ENCODE measurements at places on chromosomes 2 and 18.

- H3K36me3 ChIP-seq: peaks cover 3% of the 10 kb centered on the region
- no peak overlapping the region for H3K27ac ChIP-seq
- no peak for DNase-seq
Observed at GRCh38 chr2:206855585-206856433, 83.5 kb upstream of the CPO start.

DNA sequence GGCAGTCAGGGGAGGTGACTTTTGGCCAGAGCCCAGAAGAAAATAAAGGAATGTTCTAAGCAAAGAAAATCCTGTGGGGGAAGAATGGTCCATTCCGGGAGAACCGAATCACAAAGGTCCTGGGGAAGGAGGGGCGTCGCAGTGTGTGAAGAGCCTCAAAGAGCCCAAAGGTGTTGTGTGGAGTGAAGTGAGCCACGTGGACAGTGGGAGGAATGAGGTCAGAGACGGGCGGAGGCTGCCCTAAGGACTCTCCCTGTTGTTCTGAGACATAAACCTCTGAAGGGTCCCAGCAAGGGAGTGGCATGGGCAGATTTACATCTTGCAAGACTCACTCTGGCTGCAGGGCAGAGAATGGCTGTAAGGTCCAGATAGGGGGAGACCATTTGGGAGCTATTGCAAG lies 91.3 kb upstream of the SEC11C start:
- H3K4me1 ChIP-seq: no peaks in the 10 kb centered on the region
- H3K27ac ChIP-seq: no peak overlapping the region
- DNase-seq: no peak
- H3K4me3 ChIP-seq: no peak overlapping the region

- H3K4me1 ChIP-seq: peaks cover 42% of the 10 kb centered on the region
- H3K27me3 ChIP-seq: no peaks in the 10 kb centered on the region
- no peak overlapping the region for H3K4me3 ChIP-seq
- peaks cover 10% of the 10 kb centered on the region for H3K36me3 ChIP-seq
- DNase-seq: no peak
Observed at GRCh38 chr2:177543007-177543760, 150.6 kb downstream of the AGPS start.

- H3K4me1 ChIP-seq: no peaks in the 10 kb centered on the region
- H3K27ac ChIP-seq: no peak overlapping the region
- no peak for DNase-seq
- peaks cover 2% of the 10 kb centered on the region for H3K27me3 ChIP-seq
- H3K36me3 ChIP-seq: no peaks in the 10 kb centered on the region
Observed at GRCh38 chr18:59514203-59514602, 155.1 kb upstream of the LMAN1 start.

DNA sequence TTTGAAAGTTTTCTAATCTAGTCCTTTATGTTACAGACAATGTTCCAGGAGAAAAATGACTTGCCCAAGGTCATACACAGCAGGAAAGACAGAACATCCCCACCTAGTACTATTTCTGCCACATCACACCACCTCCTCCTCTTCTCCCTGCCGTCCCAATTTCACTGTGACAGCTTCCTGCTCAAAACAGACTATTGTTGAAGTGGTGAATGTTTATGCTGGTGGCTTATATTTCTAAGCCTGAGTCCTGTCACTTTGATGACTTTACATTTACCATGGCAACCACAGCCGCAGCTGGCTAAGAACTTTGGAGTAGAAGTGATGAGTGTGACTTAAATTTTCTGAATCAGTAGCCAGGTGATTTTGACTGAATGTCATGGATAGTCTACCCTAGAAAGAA lies 10.0 kb downstream of the GALNT5 start:
- H3K4me1 ChIP-seq: peaks cover 44% of the 10 kb centered on the region
- peaks cover 2% of the 10 kb centered on the region for H3K27me3 ChIP-seq
- no peaks in the 10 kb centered on the region for H3K36me3 ChIP-seq

DNA sequence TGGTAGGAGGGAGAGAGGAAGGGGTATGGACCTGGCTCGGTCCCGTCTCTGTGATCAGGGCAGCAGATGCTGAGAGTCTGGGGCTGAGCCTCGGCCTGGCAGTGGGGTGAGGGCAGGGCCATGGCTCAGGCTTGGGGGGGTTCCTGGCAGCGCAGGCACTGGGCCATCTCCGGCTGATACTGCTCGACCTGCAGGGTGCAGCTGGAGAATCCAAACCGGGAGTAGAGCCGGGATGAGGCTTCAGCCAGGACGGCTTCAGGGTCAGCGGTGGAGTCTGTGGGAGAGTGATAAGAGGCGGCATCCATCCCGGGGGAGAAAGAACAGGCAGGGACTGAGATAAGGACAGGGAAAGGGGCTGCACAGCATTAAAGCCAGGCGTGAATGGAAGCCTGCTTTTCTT lies 7.7 kb downstream of the SLC30A3 start:
- no peak for DNase-seq
- H3K27me3 ChIP-seq: peaks cover 20% of the 10 kb centered on the region
- H3K27ac ChIP-seq: no peak overlapping the region
- H3K4me3 ChIP-seq: no peak overlapping the region
- no peaks in the 10 kb centered on the region for H3K4me1 ChIP-seq
- no peaks in the 10 kb centered on the region for H3K36me3 ChIP-seq

- H3K4me3 ChIP-seq: no peak overlapping the region
- H3K4me1 ChIP-seq: no peaks in the 10 kb centered on the region
- no peaks in the 10 kb centered on the region for H3K36me3 ChIP-seq
- no peak overlapping the region for H3K27ac ChIP-seq
- no peak for DNase-seq
Observed at GRCh38 chr2:205197468-205198139, 484.7 kb upstream of the NRP2 start.

DNA sequence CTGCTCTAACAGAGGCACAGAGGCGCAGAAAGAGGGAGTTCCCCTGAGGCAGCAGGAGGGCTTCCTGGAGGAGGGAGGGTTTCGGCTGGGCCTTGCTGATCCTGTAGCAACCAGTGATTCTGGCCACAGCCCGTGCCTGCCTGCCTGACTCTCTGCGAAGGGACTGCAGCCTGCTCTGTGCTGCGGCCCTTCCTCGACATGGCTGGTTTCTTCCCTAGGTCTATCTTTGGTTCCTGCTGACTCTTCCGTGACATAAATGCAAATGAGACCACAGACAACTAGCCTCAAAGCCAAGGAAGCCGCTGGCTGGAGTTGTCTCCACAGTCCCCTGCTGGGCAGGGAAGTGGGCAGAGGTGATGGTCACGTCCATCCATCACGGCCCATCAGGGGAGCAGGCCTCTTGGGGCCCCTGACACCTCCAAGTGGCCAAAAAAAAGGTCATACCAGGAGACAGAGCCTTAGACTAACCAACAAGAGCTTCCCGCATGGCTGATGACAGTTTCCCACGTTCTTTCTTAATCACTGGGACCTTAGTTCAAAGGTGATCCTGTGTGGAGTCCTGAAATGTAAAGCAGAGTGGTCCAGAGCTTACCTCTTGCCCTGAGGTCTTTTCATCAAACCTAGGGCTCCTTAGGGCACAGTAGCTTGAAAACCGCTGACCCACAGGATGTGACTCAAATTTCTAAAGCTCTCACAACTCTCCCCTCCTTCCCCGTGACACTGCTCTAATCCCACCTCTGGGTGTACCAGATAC lies 55.3 kb downstream of the HS1BP3 start:
- peaks cover 9% of the 10 kb centered on the region for H3K4me1 ChIP-seq
- no peak for DNase-seq
- H3K27me3 ChIP-seq: no peaks in the 10 kb centered on the region
- no peak overlapping the region for H3K4me3 ChIP-seq
- no peaks in the 10 kb centered on the region for H3K36me3 ChIP-seq

- no peaks in the 10 kb centered on the region for H3K27me3 ChIP-seq
- H3K36me3 ChIP-seq: peaks cover 19% of the 10 kb centered on the region
- DNase-seq: no peak
- H3K4me3 ChIP-seq: no peak overlapping the region
- H3K27ac ChIP-seq: no peak overlapping the region
- no peaks in the 10 kb centered on the region for H3K4me1 ChIP-seq
Observed at GRCh38 chr2:106113361-106113966, 80.6 kb downstream of the UXS1 start.

- no peaks in the 10 kb centered on the region for H3K27me3 ChIP-seq
- peaks cover 48% of the 10 kb centered on the region for H3K4me1 ChIP-seq
- H3K27ac ChIP-seq: peak overlapping the region; percentile 92
- DNase-seq: peak; percentile 79
Observed at GRCh38 chr2:38603402-38604290, 918 bp upstream of the HNRNPLL start.

DNA sequence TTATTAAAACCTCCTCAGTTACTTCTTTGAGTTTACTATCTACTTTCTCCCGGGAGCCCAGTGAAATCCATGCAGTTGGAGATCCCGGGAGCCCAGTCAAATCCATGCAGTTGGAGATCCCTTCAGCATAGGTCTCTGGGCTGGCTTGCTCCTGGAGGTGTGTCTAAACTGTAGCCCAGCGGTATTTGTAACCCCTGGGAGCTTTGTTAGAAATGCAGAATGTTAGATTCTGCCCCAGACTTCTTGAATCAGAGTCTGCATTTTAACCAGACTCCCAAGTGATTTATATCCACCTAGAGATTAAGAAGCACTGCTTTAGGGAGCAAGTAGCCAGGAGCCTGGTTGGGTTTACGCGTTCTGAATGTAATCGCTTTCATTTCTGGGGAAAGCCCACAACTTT lies 54.5 kb downstream of the ARHGAP28 start:
- no peaks in the 10 kb centered on the region for H3K36me3 ChIP-seq
- no peak overlapping the region for H3K4me3 ChIP-seq
- H3K27ac ChIP-seq: no peak overlapping the region

- no peak overlapping the region for H3K4me3 ChIP-seq
- DNase-seq: no peak
- H3K27me3 ChIP-seq: peaks cover 4% of the 10 kb centered on the region
- H3K36me3 ChIP-seq: no peaks in the 10 kb centered on the region
- peaks cover 5% of the 10 kb centered on the region for H3K4me1 ChIP-seq
- H3K27ac ChIP-seq: no peak overlapping the region
Observed at GRCh38 chr2:88671786-88672427, 19.6 kb upstream of the RPIA start.

GRCh38 chr2:188512456-188512855 lies 220.8 kb downstream of the GULP1 start:
- H3K4me1 ChIP-seq: no peaks in the 10 kb centered on the region
- no peak overlapping the region for H3K27ac ChIP-seq
- peaks cover 2% of the 10 kb centered on the region for H3K27me3 ChIP-seq
- no peak for DNase-seq

- no peaks in the 10 kb centered on the region for H3K27me3 ChIP-seq
- no peak for DNase-seq
- H3K27ac ChIP-seq: peak overlapping the region; percentile 97
- H3K4me1 ChIP-seq: peaks cover 90% of the 10 kb centered on the region
- H3K36me3 ChIP-seq: peaks cover 23% of the 10 kb centered on the region
Observed at GRCh38 chr2:157468931-157469708, 25.2 kb upstream of the CYTIP start.

- H3K27me3 ChIP-seq: peaks cover 6% of the 10 kb centered on the region
- H3K4me1 ChIP-seq: peaks cover 11% of the 10 kb centered on the region
- H3K4me3 ChIP-seq: no peak overlapping the region
- no peak for DNase-seq
- no peaks in the 10 kb centered on the region for H3K36me3 ChIP-seq
- H3K27ac ChIP-seq: no peak overlapping the region
Observed at GRCh38 chr2:86821306-86821705, 30.6 kb upstream of the CD8A start.

DNA sequence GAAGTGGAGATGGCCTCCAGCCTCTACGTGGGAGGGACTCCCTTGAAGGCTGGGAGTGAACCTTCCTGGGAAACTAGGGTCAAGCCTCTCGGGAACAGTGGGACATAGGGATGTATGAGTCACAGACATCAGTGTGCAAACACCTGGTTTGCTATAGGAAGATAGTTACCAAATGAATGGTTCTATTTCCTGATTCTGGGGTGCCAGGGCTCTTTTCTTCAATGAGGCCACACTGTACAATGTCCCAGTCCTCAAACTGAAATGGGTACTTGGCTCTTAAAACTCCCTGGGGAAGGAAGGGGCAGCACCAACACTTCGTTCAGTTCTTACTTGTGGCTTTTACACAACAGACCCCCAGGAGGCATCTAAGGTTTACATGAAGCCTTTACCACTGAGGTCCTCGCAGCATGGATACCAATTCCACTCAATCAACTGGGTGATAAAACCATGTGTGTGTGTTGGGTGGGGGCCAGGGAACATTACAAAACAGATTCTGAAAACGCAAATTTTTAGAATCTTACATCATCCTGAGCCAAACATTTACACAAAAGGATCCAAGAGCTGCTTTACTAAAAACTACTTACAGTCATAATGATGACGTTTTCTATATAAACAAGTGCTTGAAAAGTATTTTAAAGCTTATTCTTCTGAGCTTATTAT lies 10.4 kb downstream of the ERFE start:
- no peak overlapping the region for H3K4me3 ChIP-seq
- no peak overlapping the region for H3K27ac ChIP-seq
- no peak for DNase-seq
- H3K36me3 ChIP-seq: peaks cover 27% of the 10 kb centered on the region
- no peaks in the 10 kb centered on the region for H3K4me1 ChIP-seq
- H3K27me3 ChIP-seq: peaks cover 7% of the 10 kb centered on the region

DNA sequence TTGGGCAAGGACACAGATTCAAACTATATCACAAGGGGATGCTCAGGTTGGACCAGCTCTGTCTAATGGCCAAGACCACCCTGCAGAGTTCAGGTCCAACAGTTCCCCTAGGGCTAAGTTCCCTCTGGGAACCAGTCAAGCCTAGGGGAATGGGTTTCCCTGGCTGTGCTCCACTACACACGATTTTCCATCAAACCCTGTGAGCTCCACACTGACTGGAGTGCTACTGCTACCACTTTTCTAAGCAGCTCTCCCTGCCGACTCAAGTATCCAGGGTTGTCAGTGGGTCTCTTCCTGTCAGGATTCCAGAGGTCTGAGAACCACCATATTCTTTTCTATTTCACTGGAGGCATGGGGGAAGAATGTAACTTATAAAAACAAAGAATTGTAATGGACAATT lies 280.4 kb upstream of the COL3A1 start:
- H3K4me1 ChIP-seq: no peaks in the 10 kb centered on the region
- H3K27me3 ChIP-seq: no peaks in the 10 kb centered on the region

DNA sequence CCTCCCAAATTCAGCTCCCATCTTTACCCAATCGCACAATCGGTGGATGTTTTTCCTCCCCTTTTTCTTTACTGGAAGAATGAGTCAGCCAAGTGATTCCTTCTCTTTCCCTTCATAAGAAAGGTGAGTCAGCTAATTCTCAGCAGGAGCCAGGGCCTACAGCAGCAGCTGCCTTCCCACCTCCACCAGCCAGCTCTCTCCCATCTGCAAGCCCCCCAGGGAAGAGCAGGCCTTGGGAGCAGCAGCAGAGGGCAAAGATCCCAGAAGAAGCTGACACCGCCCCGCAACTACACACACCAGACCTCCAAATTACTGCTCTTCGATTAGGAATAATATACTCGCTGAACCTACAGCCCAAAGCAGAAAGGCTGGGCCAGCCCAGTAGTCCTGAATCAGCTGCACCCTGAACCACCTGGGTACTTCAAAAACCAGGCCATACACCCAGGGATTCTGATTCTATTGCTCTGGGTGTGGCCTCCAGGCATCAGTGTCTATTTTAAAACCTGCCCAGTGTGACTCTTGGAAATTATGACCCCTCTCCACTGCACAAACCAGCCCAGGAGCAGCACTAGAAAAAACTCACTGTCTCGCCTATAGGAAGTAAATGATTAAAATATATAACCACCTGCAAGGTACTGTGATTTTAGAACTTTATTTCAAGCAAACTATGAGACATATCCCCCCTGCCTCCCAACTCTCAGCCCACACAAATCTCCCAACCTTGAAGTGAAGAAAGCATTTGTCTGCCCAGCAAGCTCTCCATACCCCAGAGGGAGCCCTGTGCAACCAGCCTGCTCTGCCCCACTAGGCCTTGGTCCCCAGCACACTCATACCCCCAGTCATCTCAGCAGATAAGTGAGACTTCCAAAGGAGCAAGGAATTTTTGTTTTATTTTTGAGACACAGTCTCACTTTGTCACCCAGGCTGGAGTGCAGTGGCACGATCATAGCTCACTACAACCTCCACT lies 7.3 kb downstream of the SFXN5 start:
- no peak overlapping the region for H3K4me3 ChIP-seq
- H3K36me3 ChIP-seq: peaks cover 3% of the 10 kb centered on the region
- H3K4me1 ChIP-seq: peaks cover 15% of the 10 kb centered on the region
- no peak overlapping the region for H3K27ac ChIP-seq
- DNase-seq: no peak
- peaks cover 8% of the 10 kb centered on the region for H3K27me3 ChIP-seq
